ENCODE measurements at places on chromosomes 1 and 21.

DNA sequence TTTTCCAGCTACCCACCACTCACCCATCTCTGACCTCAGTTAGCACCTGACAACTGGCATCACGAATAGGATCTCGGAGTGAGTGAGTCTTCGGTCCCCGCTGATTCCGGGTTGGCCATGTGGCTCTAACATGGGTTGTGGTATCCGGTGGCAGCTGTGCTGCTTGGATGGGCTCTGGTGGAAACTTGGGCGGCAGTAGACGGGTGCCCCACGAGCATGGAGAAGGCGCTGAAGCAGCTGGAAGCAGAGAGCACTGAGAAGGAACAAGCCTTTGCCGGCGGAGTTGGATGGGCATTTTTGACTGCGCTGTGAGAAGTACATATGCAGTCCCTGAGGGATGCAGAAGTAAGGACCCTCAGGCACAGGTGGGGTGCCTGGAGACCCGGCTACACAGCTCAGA lies 1044.0 kb upstream of the ADGRL4 start:
- no peak for DNase-seq

DNA sequence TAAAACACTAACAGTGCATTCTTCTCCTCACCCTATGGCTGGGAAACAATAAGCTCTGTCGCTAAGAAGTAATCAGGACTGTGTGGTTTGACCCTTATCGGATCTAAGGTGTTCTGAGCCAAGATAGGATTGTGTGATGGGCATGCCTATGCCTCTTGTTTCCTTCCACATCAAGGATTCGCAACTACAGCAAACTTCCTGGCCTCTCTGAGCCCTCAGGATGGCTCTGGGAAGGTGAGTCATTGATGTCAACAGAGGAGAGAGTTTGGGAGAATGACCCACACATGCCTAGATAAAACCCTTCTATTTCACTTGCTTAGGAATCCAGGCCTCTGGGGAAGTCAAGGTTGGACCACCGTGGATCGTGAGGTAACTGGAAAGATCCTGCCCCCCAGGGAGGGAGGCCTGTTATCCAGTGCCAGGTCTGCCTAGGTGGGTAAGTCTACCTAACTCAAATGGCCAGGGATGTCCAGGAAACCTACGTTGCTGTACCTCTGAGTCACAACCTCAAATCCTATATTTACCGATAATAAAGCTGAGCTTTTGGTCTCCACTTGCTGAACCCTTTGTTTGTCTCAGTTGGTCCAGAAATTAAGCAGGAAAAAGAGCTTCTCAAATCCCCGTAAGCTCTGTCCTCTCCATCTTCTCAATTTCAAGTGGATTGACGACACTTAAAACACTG lies 27.4 kb downstream of the TIAM1 start:
- DNase-seq: no peak

- DNase-seq: no peak
These were observed 11.3 kb downstream of the RAB29 start for GRCh38 chr1:205763980-205764379.

DNA sequence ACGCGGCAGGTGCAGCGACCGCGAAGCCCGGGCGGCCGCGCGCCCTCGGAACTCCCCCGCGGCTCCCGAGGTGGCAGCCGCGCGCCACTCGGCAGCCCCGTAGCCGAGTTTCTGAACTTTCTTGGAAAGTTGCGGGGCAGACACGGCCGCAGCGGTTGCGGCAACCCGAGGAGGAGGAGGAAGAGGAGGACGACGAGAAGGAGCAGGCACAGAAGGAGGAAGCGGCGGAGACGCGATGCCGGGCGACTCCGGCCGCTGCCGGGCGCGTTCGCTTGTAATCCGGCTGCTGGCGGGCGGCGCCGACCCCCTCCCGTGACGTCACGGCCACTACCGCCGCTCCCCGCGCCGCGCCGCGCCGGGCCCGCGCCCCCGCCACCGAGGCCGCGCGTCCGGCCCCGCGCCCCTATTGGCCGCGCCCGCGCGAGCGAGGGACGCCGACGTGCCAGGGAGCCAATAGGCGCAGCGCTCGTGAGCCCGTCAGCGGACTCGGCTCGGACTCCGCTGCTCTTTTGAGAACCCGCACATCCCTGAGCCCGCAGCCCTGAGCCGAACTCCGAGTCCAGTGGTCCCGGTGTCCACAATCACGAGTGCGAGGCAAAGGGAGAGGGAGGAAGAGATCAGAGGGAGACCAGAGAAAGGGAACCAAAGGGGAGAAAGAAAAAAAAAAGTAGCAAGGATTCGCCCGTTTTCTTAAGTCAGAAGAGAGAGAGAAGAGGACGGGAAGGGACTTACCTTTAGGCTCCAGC lies 736 bp upstream of the BARHL2 start:
- no peak for DNase-seq

GRCh38 chr1:167059045-167059808 lies 30.9 kb downstream of the GPA33 start:
- DNase-seq: peak; percentile 68

DNA sequence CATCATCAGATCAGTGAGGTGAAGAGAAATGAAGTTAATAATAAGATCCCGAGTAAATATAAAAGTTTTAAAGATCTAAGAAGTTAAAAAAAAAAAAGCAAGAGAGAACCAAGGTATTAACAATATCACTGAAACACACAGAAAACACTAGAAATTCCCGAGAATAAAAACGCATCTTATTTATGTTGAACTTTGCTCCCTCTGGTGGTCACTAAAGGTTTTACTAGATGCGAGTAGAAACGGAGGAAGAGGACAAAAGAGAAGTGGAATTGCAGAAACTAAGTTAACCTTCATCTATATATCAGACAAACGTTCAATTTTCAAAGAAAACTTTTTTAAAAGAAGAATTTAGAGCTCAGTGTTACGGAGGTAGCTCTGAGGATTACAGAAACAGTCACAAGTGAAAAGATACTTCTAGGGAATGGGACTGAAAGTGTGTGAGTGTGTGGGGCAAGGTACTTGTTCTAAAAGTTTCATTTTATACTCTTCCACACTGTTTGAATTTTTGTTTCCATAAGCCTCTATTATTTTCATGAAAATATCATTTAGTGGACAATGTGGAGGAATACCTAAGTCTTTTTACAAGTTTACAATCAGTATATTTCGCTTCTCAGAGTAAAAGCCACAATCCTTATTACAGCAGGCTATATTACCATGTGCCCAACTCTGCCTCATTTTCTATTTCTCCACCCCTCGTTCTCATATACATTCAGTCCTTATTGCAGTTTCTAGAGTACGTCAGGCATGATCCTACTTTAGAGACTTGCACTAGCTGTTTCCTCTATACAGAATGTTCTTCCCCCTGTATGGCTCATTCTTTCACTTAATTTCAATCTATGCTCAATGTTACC lies 19.7 kb downstream of the ACBD6 start:
- DNase-seq: no peak

Measured in activated CD4-positive, alpha-beta T cell treated with anti-CD3 and anti-CD28 coated beads for 24 hours (primary cell).